ENCODE measurements at places on chromosomes 1 and 21.
A peak's percentile ranks its signal among the peaks of the same experiment; 100 is the strongest.

GRCh38 chr1:196306421-196306820, 301.8 kb downstream of the KCNT2 start:
- DNase-seq = no peak

- no peak for DNase-seq
These were observed 5.1 kb downstream of the PODN start for GRCh38 chr1:53066891-53067738.

DNA sequence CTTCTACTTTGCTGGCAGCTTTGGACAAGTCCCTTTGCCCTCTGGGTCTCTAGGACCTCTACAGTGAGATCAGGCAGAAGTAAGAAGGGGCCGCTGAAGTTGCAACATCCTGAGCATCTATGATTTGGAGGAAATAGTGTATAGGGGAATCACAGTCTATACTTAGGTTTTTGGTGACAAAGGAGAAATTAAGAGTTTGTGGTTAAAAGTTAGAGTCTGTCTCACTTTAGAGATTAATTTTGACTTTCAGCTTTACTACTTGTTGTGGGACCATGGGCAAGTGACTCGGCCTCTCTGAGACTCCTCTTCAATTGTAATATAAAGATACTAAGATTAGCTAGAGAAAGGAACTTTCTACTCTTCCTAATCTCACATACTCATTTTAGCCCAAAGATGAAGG, 33.1 kb upstream of the LMX1A start:
- no peak for DNase-seq

DNA sequence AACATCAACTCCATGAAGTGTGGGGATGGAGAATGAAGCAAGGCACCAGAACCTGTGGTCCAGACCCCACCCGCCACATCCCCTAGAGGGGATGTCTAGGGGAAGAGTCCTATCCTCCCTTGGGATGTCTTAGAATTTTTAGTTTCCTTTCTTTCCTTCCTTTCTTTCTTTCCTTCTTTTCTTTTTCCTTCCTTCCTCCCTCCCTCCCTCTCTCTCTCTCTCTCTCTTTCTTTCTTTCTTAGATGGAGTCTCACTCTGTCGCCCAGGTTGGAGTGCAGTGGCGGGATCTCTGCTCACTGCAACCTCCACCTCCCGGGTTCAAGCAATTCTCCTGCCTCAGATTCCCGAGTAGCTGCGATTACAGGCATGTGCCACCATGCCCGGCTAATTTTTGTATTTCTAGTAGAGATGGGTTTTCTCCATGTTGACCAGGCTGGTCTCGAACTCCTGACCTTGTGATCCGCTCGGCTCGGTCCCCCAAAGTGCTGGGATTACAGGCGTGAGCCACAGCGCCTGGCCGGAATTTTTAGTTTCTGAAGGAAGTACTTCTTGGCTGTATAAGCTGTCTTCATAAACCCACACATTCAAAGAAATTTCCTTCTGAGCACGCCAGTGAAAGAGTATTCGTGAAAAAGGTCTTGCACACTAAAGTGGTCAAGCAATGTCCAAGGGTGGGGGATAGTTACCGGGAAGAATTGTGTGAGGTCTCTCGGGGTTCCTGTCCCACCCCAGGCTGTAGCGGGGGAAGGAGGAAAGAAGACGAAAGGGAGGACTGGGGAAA, 20.8 kb upstream of the LEFTY2 start:
- DNase-seq = no peak

DNA sequence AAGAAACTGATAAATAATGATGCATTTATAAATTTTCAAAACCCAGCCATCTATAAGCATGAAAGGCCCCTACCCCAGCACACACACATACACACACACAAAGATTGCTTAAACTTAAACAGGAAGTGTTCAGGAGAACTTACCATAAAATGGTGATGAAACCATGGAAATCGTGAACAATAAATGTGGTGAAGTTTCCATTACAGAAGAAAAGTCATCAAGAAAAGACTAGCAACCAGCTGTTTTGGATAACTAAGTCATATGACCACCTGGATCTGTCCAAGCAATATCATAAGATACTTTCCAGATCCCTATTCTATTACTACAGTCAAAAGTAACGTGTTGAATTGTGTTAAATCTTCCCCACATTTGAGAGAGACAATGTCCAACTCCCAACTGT, 24.1 kb downstream of the RGS5 start:
- no peak for DNase-seq

DNA sequence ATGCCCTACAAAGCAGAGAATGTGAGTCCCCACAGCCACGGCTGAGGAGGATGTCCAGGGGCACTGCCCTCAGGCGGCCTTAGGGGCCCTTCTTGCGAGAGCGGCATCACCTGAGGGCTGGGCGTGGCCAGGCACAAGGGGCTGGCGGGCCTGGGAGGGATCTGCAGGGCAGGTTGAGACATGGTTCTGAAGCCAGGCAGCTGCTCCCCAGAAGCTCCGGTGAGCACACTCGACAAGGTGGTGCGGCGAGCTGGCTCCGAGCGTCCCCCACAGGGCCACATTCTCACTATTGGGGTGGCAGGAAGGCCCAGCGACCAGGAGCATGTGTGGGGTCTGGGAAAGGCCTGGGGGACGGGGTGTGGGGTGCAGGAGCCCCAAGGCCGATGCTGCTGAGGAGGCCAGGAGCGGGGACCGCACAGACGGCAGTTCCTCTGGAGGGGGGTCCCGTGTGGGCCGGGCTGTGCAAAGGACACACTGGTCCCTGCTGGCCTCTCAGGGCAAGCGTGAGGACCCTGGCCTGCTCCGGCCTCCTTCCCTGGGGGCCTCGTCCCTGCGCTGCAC, 47.2 kb downstream of the MORN1 start:
- no peak for DNase-seq

DNA sequence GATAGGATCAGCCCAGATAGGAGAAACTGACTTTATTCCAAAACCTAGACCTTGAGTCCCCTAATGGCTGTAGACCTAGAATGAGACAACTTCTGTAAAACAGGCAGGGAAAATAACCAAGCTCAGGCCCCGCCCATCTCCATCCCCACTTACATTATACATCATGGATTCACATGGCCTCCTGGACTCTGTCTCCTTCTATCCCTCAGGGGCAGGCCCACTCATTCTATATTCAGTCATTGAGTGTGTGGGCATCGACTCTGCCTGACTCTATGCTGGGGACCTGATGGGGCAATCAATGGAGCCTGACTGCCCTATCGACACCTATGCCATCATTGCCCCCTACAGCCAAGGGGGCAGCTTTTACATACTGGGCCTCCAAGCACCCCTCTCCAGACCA, 6.4 kb downstream of the AVPR1B start:
- no peak for DNase-seq

GRCh38 chr1:44067266-44068250, 36.3 kb upstream of the SLC6A9 start:
- no peak for DNase-seq

DNA sequence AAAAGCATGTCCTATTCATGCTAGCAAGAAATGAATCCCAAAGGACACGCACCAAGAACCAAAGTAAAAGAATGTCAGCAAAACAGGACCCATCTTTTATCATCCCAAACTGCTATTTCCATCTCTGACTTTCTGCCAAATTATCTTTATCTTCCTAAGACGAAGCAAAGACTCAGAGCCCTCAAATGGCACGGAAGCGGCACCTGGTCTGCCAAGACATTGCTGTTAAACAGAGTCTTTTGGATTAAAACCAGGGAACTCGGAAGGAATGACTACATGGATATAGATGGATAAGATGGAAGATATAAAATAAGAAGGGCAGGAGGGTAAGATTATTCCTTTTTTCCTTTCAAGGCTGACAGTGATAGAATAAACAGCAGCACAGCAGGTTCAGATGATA, 60.8 kb upstream of the LBR start:
- DNase-seq = no peak

DNA sequence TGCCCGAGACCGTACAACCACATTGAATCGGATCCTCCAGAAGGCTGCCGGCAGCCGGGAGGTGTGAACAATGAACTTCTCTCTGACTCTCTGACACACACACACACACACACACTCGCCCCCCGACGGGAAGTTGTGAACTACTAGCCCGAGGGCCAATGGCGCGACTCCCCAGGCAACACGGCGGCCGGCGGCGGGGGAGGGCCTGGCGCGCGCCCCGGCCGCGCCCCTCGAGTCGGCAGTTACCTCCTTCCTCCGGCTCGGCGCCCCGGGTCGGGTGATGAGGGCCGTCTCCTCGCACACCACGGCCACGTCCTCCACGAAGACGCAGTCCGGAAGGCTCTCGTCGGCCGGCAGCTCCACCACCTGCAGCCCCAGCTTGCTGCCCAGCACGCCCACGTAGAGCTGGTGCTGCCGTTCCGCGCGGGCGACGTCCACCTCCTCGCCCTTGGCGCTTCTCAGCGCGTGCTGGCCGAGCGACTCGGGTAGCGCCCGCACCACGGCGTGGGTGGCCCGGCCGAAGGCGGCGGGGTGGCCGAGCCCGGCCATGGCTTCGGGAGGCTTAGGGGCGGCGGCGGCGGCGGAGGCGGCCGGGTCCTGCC, 361 bp downstream of the DDAH1 start:
- no peak for DNase-seq

DNA sequence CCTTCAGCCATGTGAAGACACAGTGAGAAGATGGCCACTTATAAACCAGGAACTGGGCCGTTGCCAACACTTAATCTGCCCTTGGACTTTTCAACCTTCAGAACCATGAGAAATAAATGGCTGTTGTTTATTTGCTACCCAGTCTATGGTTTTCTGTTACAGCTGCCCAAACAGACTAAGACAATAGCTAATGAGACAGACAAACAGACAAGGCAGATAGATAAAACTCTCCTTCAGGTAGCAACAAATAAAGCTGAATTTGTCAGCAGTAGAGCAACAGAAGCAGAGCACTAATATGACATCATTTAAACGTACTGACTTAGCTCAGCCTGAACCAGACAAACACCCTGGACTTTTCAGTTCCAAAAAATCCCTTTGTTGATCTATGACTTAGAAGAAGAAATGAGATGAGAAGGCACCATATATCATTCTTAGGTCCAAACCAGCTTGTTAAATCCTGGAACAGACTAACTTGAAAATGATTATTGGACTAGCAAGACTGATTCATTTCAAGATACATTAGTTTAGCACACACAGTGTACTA, 27.0 kb downstream of the ZZZ3 start:
- no peak for DNase-seq

DNA sequence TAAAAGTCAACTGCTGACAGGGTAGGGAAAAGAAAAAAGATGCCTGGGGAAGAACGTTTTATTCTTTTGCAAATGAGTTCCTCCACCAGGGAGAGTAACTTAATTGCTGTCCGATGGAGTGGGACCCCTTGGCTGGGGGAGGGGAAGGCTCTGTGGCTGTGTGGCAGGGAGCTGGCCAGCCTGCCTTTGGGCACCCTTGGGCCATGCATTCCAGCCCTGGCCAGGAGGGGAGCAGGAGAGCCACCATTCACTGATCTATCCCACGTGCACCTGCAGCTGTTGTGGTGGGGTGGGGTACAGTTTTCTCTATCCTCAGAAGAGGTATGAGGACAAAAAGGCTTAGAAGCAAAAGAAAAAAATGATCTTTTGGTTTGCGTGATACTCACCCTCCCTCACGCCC, 116.9 kb downstream of the KCNK1 start:
- DNase-seq = no peak

DNA sequence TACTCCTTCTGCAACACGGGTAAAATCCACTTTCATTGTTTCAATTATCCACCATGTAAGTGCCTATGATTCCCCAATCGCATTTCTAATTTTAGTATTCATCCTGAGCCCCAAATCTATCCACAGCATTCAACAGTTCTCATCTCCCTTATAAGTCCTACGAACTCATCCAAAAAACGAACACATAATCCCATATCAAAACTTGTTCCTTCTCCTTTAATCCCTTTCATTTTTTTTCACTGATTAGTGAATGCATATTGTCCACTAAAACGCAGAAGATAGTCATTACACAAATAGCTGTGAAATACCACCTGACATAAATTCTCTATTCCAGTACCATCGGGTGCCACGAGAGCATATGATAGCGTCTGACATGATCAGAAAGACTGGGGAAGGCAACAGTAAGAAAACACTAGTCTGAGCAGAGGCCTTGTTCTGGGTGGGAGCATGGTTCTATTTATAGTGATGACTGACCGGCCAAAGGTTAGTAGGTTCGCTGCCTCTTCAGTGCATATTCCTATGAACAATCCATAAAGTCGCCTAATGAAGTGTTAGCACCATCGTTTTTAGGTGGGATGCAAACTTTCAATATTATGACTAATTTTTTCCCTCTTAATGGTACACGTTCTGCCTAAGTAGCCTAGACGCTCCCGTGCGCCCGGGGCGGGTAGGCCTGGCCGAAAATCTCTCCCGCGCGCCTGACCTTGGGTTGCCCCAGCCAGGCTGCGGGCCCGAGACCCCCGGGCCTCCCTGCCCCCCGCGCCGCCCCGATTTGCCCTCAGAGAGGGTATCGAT, 648 bp downstream of the ATP5PF start:
- DNase-seq = peak; percentile 4

GRCh38 chr1:229596925-229597699, 28.8 kb downstream of the TAF5L start:
- DNase-seq = no peak

DNA sequence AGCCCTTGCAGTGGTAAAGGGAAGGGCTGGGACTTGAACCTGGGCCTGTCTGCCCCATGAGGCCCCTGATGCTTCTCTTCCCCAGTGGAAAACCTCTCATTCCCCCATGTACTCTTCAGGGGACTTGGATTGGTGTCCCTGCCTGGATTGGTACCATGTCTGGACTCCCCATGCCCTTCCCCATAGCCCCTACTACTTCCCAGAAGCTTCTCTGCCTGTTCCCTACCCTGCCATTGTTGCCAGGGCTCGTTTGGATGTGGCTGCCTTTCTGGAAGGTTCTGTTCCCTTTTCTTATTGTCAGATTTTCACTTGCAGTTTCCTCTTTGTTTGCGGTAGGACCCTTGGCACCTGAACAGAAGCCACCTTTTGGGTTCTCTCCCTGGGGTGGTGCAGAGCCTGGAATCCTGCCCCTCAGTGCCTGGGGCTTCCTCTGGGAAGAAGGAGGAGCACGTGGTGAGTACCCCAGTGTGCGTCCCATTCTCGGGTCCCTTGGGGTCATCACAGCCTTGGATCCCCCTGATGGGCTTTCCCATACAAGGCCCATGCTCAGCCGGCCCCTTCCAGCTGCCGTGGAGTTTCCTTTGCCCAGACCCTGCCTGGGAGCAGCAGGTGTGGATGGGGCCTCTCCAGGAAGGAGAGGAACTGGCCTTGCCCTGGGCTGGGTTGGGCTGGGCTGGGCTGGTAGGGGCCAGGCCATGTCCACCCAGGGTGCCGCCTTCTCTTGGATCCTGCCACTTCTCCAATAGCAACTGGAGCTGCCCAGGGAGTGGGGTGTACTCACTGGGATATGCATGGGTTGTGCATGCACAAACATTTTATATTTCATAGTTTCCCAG, 281.1 kb downstream of the PTPRU start:
- no peak for DNase-seq

DNA sequence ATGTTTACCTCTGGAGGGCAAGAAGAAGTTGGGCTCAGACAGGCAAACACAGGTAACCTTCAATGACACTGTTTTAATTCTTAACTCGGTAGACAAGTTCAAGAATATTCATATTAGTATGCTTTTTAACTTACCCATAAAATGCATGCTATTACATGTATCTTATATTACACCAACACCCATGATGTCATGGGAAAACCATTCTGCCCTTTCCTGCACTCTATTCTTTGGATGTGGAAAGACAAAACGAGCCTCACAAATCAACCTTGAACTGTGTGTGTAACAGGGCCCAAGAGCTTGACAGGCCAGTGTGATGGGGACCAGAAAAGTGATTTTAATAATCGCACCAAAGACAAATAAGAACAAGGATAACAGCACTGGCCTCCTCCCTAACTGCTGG, 22.6 kb upstream of the RAP1GAP start:
- no peak for DNase-seq
